ENCODE measurements at places on chromosomes 3 and 15.
A peak's percentile ranks its signal among the peaks of the same experiment; 100 is the strongest.

- no peak for DNase-seq
Measured at GRCh38 chr3:177553012-177553411, 355.7 kb upstream of the TBL1XR1 start.

DNA sequence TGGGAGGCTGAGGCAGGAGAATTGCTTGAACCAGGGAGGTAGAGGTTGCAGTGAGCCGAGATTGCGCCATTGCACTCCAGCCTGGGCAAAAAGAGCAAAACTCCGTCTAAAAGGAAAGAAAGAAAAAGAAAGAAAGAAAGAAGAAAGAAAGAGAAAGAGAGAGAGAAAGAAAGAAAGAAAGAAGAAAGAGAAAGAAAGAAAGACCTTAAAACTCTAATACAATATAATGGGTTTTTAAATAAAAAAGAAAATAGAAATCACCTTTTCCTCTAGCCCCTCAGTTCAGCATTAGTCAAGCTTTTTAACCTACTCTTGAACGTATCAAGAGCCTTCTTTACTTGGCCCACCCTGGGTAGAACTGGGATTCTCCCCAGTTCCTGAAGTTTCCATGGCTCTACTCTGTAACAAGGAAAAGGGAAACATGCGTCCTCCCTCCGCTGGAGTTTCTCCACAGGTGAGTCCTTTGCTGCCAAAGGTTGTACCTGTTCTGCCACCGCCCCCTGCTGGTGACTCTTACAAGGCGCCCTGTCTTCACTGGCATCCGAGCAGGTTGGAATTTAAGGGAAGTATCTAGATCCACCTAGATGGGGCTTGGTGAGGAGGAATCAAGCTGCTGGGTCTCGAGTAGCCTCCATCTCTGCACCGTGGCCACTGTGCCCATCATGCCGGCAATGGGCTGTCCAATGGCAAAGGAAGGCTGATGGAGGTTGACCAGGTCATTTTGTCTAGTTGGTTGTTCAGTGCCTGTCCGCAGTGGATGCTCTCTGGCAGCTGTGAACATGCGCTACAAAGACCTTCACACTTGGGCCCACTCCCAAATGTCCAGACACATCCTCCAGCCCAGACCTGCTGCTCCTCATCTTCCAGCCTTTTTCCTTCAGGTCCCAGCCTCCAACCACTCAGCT, 20.6 kb upstream of the EPHB3 start:
- DNase-seq: no peak

DNA sequence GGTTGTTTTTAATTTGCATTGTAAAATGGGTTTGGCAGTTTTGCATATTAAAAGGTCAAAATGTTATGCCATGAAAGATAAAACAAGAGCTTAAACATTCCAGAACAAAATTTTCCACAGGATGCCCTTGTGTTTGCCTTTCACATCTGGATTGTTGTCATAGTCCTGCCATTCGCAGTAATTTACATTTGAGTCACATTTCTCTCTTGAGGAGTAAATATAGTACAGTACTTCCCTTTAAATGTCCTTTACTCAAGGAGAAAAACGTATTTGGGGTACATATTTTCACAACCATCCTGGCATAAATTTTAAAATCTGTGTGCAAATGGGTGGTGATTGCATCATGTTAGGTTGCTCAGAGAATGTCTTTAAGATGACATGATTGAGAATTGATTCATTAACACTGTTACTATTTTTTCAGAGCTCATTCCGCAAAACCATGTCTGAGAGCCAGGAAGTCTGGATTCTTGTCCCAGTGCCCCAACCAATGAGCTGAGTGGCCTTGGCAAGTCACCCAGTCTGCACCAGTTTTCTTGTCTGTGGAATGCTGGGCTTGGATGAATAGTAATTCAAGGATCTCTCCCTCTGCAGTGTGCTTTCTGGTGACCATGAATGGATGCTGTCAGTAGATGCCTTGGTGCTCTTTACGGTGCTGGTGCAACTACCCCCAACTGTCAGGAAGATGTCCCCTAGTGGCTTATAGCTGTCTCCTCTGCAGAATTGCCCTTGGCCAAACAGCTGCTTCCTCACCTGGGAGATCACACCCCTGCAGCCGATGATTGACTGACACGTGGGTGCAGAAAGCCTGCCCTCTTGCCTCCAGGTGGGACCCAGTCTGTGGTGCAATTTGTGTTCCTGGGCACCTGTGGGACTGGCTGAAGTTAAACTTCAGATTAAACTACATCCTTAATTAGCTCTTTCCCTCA, 43.0 kb downstream of the ABHD5 start:
- no peak for DNase-seq

DNA sequence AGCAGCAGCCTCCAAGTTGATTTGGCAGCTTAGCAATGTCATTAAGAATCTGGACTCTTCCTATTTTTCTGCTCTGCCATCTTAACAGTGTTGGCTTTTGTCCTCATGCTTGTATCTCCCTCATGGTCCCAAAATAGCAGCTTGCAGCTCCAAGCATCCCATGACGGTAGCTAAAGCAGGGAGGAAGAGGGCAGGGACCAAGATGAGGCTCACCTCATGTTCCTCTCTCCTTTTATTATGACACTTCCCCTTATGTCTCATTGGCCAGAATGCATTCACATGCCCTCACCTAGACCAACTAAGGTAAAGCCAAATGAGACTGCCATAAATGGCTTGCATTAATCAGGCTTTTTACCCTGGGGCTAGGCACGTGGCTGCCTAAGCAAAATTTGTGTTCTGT, 382.4 kb downstream of the SHQ1 start:
- no peak for DNase-seq

- DNase-seq: no peak
Measured at GRCh38 chr3:17384567-17385296, 357.7 kb downstream of the TBC1D5 start.

- DNase-seq: no peak
Measured at GRCh38 chr3:33799202-33799551, 747 bp downstream of the PDCD6IP start.

- peak; percentile 76 for DNase-seq
Measured at GRCh38 chr15:45022871-45023658, at the start of gene SORD. Gene SORD, plus strand, starts transcription at chr15:45023195. Its CDS starts 89 bp downstream, at chr15:45023284.

DNA sequence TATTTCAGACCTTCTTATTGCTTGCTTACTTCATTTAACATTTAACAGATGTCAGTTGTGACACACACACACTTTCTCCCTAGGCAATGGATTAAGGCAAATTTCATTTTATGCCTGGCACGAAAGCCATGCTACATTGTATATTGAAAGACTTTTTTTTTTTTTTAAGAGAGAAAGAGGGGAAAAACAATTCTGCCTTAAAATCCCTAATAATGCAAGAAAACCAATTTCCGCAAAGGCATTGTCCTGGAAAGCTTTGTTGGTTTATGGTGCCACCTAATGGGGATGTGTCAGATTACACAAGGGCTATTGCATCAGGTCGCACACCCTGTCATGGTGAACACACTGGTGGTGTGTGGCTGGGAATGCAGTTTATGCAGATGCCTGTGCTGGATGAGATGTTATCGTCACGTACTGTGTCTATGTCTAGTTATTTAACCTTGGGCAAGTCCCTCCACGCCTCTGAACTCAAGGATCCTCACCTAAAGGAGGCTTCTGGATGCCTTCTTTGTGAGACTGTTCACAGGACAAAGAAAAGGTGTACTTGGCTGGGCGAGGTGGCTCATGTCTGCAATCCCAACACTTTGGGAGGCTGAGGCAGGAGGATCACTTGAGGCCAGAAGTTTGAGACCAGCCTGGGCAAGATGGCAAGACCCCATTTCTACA, 37.3 kb upstream of the RFTN1 start:
- DNase-seq: peak; percentile 50

- DNase-seq: no peak
Measured at GRCh38 chr3:138593488-138594149, 441 bp downstream of the CEP70 start.

DNA sequence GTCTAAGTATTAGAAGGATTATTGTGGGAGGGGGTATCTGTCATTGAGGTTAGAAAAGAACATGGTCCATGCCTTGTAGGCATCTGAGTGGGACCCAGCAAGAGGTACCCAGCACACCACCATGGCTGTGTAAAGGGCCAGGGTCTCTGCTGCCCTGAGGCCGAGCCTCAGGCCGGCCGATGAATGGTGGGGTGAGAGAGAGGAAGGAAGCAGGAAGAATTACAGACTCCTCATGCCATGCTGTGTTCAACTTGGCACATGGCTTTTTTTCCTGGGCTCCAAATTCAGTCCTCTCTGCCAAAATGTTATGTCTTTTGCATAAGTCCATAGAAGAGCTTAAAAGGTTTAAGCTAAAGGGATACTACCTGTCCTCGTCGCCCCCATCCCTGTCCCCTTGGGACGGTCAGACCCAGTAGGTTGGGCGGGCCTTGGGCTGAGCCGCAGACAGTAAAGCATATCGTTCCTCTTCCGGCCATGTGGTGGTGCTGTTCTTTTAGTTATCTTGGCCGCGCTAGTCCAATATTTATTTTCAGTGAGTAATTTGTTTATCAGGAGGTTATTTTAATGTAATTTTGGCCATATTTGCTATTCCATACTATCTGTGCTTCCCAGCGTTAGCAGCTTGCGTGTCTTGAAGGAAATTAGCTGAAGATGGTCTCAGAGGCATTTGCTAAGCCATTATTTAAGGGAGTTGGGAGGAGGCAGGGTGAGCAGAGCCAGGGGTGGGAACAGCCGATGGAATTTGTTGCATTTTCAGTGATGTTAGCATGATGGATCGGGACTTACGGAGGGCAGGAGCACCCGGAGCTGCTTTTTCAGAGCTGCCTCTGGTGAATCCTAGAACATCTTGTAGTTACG, 152.4 kb downstream of the AGBL1 start:
- no peak for DNase-seq

DNA sequence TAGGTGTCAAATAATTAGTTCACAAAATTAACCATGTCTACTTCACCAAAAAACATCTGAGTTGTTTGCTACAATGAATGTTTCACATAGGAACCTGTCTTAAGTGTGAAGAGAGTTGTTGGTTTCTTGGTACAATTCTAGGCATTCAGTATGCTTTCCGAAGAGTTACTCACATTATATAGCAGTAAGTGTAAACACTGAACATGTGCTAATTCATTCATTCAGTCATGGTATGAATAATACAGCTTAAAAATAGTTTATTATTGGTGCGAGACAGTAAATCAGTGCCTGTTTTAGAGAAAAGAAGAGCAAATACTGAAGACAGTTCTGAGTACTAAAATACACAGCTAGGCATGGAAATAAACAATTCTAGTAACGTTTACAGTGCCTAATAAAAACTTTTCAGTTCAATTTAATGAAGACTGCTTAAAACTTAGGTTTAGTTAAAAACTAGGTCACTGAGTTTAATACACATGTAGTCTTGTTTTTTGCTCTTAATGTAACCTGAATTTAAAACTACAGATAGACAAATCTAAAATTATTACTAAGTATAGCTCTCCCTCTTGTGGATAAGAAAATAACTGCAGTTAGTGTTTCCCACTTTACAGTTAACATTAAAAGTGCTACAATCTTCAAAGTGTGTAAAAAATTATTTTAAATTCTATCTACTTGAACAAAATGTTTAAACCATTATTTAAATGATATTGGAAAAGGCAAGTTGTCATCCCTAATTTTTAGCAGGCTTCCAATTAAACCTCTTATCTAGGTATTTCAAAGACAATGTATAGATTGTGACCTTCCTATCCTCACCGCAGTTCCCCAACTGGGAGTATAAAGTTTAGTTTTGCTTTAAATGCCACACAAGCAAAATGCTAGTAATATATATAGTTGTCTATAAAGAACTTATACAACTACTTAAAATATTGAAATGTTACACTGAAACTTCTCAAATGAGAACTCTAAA, 20.1 kb upstream of the ZCWPW2 start:
- no peak for DNase-seq

GRCh38 chr3:108218811-108219210, 3.4 kb downstream of the IFT57 start:
- DNase-seq: no peak

- peak; percentile 69 for DNase-seq
Measured at GRCh38 chr3:61560517-61561373, 626 bp upstream of the PTPRG start.

DNA sequence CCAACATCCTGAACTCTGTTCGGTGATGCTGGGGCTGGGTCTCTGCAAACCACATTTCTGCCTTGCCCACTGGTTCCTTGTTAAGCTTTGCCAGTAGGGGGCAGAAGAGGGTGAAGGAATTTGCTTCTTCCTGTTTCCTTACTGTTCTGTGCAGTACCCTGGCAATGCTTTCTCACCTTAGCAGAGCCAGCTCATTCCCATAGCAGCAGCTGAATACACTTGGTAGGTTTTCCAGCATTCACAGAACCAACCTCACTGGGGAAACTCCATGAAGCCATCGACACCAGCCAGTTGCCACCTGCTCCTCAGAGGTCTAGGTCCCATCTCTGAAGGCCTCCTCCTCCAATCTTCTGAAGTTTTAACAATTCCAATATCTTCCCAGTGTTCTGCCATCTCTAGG, 308.4 kb downstream of the PDCD6IP start:
- no peak for DNase-seq

- DNase-seq: no peak
Measured at GRCh38 chr3:132573797-132574211, 23.3 kb upstream of the ACKR4 start.

DNA sequence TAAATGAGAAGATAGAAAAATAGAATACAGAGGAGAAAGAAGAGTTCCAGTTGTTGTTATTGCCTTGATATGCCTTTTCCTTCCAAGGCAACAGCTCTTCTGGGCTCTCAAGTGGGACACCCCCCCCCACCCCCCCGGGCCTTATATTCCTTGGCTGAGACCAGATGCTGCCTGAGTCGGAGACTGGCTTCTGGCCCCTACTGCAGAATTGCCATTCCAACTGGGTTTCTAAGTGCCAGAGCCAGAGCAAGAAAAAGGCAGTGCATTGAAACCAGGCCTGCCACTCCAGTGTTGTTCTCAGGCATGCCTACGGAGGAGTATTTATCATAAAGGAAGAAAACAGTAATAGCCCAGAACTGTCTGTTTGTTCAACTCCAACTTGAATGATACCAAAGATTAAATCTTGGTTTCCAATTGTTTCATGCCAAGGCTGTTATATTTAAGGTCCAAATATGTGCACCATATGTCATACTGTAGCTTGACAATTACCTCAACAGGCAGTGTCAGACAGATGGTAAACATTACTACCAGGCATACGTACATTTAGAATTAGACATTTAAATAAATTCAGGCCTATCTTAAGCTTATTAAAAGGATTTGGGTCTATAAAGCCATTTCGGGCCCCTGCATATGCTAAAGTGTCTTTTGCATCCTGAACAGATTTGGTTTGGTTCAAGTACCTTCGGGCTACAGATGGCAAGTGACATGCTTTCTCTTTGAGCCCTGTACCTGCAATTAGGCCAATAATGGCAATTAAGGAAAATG, 209.9 kb upstream of the SEMA6D start:
- no peak for DNase-seq
